ENCODE measurements at places on chromosomes 11 and 22. TPM values are rescaled to one million over a fixed set of nuclear protein-coding genes. Genes with fewer than 3 reads are reported as not detected.

Gene CHCHD10
- total RNA-seq = 114 TPM

DNA sequence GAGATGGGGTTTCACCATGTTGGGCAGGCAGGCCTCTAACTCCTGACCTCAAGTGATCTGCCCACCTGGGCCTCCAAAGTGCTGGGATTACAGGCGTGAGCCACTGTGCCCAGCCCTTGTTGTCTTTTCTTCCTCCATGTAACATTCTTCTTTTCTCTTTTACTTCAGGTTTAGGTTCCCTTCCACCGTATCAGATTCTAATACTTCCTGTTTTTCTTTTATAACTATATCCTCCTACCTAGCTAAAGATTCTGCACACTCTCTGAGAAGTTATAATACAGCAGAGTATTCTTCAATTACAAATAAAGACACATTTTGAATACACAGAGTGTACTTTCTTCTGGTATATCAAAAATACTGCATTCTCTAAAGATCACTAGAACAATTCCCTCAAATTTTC is 33.2 kb upstream of the GAB2 start:
- DNase-seq = no peak

Gene NARS2
- total RNA-seq = 15.6 TPM

GRCh38 chr11:121829159-121829643 is 286.8 kb downstream of the BLID start:
- no peak for DNase-seq

DNA sequence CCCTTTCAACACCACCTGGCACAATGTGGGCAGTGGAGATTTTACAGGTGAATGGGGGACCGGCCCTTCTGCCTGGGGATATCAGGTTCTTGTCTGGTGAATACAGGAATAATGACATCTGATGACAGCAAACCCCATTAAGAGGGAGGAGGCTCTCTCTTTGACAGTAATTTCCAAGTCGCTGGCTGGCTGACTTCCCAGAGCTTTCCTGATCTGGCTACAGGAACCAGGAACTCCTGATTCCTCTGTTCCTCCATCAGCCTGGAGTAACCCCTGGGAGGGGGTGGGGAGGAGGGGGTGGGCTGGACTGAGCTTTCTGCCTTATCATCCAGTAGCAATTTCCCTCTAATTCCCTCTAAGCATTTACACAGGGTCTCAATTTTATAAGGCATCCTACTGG is 3.7 kb upstream of the MIEF1 start:
- DNase-seq = peak; percentile 10

Gene GPR83
- not detected for total RNA-seq

Gene SCGB1A1
- 3,364 TPM for total RNA-seq

DNA sequence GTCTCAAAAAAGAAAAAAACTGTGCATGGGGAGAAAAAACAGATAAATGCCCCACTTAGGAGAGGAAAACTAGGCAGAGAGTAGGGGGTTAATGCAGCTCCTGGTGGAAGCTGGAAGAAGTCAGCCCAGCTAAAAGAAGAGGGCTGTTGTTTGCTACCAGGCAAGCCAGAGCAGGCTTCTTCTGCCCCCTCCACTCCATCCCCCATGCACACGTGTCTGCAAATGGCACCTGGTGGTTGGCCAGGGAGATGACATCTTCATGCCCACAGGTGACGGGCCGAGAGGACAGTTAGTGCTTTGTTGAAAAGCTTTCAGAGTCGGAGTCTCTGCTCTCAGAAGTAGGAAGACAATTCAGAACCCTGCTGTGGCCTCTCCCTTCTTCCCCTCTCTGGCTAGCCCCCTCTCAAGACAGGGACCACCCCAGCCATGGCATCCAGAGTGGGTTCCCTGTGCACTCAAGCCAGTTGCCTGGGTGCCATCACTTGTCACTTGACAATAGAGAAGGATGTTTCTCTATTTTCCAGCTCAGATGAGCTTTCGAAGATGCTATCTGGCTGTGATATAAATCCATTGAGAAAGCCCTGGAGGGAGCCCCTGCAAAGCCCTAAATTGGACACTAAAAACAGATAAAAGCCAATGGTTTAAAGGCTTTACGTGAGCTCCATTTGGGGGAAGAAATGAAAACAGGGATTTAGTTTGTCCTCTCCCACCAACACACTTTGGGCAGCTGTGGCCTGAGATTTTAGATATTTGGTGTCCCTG is 142.0 kb downstream of the TRIM29 start:
- no peak for DNase-seq

DNA sequence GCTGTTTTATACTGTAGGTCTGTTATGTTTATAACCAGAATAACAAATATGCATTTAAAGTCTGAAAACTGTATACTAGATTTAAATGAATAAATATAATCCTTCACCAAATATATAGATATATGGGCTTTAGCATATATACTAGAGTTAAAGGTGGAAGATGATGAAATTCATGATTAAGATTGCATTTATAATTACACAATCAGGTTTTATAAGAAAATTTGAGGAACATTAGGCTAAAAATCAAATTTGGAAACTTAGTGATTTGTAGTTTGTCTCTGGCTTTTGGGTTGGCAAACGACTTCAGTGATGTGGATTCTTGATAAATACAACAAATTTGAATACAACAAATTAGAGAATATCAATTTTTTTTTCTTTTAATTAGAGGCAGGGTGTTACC is 10.0 kb downstream of the BCL2L13 start:
- no peak for DNase-seq

GRCh38 chr11:21285104-21285503 is 615.7 kb downstream of the NELL1 start:
- DNase-seq = no peak

DNA sequence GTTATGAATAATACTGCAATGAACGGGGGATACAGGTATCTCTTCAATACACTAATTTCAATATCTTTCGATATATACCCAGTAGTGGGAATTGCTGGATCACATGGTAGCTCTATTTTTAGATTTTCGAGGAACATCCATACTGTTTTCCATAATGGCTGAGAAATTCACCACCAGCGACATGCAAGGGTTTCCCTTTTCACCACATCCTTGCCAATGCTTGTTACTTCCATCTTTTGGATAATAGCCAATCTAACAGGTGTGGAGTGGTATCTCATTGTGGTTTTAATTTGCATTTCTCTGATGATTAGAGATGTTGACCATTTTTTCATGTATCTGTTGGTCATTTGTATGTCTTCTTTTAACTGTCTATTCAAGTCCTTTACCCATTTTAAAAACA is 5.9 kb downstream of the IL10RA start:
- no peak for DNase-seq

Gene LDHAL6A
- total RNA-seq = not detected

GRCh38 chr22:36285545-36285944 is 32.6 kb downstream of the APOL1 start:
- peak; percentile 44 for DNase-seq

DNA sequence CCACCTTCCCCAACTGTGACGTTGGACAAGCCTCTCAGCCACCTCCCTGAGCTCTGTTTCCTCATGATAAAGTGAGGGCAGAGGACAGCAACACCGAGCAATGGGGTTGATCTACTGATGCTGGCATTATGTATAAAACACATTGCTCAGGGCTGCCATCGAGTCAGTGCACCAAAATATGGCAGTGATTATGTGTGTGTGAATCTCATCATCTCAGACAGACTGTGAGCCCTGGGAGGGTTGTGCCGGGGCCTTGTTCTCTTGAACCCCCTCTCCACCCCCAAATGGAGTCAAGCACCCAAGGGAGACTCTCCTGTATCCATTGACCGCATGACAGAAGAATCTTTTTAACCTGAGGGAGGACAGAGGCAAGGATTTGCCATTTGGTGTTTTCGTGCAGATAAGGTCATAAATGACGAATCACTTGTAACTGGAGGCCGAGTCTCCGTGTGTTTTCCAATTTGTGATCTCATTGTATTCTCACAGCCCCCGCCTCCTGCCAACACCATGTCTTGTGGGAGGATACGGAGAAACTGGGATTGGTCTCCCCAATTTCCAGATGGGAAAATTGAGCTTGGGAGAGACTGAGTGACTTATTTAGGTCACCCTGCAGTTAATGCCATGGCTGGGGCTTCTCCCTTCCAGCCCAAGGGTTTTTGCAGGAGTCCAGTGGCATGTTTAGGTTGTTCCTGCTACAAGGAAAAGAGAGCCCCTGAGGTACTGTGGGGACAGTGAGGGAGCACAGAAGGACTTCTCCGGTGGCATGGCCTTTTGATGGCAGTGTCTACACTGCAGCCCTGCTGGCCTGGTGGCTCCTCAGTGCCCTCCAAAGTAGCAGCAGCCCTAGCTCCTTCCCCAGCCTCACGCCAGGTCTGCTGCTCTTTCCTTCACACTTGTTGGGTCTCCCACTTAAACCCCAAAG is 52.4 kb downstream of the CHRDL2 start:
- no peak for DNase-seq

DNA sequence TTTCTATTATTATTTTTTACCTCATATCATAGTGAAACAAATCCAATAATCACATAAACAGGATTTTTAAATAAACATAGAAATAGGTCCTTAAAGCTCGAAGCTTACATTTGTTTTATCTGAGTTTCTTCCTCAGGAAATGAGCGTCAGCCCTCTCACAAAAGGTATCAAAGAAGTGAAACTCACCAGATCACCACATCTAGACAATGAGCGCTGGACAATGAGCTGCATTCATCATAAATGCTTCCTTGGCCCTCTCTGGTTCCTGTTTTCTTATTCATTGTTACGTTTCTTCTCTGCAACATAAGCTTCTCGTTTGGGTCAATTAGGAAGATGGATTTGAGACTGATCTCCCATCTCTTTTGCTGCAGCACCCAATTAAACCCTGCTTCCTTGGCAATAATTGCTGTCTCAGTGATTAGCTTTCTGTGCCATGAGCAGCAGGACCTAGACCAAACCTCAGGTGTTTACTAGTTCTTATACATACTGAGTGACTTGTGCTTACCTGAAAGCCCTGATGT is 649.9 kb upstream of the LUZP2 start:
- DNase-seq = no peak

Gene RPLP2
- 1,518 TPM for total RNA-seq

- DNase-seq = no peak
Measured at GRCh38 chr11:75924966-75925784, 110.2 kb downstream of the UVRAG start.

GRCh38 chr11:11979488-11980117 is 28.8 kb downstream of the DKK3 start:
- no peak for DNase-seq

- peak; percentile 36 for DNase-seq
Measured at GRCh38 chr22:45885941-45886395, 91.0 kb downstream of the WNT7B start.

- peak; percentile 66 for DNase-seq
Measured at GRCh38 chr11:78715639-78716311, 141.1 kb upstream of the NARS2 start.

DNA sequence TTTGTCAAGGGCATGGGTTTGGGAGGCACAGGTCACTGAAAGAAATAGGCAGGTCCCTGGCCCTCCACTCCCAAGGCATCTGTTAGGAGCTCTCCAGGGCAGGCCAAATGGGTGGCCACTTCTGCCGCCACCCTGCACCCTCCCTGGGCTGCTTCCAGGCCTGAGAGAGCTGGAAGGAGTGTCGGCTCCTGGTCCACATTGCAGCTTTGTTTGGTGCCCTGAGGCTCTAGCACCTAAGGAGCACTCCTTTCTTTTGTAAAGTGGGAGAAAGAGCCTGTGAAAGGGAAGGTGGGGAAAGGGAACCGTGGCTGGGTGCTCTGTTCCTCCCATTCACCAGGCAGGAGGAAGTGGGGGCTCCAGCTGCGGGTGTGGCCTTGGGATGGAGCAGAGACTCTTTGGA is 12.3 kb upstream of the FGF4 start:
- DNase-seq = no peak

- peak; percentile 43 for DNase-seq
Measured at GRCh38 chr11:101034076-101034475, 95.5 kb downstream of the PGR start.

DNA sequence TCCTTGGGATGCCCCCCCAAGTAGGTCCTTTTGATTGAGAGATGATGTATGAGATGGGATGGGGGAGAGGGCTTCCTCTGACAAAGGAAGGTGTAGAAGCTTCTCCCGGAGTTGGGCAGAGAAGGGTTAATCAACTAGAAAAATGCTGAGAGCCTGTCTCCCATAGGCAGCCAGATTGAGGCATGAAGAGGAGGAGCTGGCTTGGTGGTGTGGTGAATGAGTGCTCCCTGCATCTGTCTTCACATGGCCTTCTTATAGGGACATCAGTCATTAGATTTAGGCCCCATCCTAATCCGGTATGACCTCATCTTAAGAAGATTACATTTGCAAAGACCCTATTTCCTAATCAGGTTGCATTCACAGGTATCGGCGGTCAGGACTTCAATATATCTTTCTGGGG is 61.1 kb downstream of the NFAM1 start:
- no peak for DNase-seq

Data from lower lobe of right lung (tissue), 2 donors.